ENCODE measurements at places on chromosomes 16 and 17.
A peak's percentile ranks its signal among the peaks of the same experiment; 100 is the strongest.

GRCh38 chr17:2060681-2061440 is 6.0 kb downstream of the HIC1 start:
- DNase-seq: no peak

GRCh38 chr16:53320992-53321391 is 113.3 kb upstream of the RBL2 start:
- no peak for DNase-seq

GRCh38 chr17:73348018-73348828 is 36.4 kb upstream of the CDC42EP4 start:
- no peak for DNase-seq

DNA sequence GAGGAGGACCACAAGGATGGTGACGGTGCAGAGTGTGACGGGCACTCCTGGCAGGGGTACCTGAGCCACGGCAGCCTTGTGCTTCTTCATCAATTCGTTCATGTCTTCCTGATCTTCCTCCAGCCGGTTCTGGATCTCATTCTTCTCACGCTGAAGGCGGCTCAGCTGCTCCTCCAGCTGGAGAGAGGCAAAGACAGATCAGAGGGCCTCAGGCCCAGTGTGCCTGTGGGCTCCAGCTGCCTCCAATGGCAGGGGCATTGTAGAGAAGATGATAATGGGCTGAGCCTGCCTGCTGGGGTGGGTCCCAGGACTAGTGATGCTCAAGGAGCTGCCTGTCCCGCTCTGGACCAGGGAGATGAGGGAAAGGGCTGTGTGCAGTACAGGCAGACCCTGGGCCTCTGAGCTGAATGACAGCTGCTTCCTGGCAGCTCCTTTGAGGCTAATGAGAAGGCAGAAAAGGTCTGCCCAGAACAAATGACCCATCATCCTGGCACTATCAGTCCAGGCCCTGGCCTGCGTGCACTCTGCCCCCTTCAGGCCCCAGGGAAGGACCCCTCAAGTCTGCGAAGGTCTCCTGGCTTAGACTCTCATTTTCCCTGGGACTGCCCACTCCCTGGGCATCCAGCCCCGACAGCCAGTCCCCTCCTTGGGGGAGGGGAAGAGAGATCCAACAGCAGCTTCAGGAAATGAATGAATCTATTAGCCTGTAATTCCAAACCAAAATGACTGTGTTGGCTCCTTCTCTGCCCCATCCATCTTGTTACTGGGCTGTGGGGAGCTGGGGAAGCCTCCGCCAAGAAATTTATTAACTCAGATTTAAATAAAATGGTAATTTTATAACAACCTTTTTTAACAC is 48.0 kb downstream of the PIPOX start:
- no peak for DNase-seq

- no peak for DNase-seq
Observed at GRCh38 chr17:19413761-19414160, 2.7 kb downstream of the RNF112 start.

DNA sequence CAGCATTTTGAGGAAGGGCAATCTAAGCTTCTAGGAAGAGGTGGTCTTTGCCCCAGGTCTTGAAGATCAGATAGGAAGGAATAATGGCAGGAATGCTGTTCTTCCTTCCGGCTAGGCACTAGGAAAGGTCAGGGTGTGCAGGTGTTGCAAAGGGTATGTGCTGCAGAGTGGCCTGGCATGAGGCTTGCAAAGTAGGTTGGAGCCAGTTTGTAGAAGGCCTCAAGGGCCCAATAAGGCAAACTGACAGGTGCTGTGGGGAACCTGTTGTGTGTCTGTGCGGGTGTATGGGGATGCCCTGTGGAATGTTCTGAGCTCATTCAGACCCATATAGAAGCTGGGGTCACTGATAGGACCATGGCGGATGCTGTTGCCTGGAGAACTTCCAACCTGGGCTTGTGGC is 12.7 kb downstream of the MSI2 start:
- no peak for DNase-seq

DNA sequence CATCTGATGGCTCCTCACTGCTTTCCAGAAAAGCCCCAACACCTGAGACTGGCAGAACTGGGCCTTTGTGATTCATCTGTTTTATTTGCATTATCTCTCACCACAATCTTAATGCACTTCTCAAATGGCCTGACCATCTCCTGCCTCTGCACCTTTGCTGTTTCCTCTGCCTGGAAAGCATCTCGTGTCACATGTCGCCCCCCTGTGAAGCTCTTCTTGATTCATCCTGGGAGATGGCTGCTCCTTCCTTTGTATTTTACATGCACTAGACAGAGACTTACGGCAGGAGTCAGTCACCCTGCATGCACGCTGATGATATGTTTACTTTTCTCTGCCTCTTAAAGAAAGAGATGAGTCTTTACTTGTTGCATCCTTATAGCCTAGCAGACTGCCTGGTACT is 30.0 kb downstream of the HNF1B start:
- DNase-seq: no peak

DNA sequence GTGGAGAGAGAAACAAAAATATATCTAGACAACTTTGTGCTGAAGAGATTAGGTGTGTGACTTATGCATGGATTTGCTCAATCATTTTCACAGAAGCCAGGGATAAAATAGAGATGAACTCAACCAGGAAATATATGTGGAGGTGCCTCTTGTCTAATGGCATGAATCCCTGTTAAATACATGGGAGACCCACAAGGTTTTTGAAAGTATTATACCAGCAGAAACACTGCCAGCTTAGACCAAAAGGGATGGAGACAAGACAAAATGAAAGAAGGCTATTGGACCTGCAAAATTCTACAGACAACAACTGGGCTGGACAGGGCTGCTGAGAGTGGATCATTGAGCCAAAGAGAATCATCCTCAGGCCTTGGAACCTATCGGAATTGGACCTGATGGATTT is 51.0 kb downstream of the MMP15 start:
- no peak for DNase-seq

DNA sequence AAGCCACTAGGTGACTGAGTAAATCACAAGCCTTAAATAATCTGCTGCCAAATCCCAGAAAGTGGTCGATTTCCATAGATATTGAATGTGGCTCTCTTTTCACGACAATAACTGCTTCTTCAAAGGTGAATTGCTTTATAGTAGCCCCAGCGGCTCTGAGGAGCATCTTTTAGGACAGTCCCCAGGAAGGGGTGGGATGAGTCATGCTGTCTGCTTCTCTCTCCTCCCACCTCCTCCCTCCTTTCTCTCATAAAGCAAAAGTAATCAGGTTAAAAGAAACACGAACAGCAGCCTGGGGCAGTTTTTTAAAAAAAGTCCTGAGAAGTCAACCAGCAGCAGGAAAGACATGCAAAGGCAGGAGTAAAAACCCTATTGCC is 1.8 kb downstream of the KIAA0513 start:
- peak; percentile 27 for DNase-seq

GRCh38 chr17:78886954-78887353 is 16.0 kb downstream of the CEP295NL start:
- no peak for DNase-seq

- DNase-seq: peak; percentile 22
Observed at GRCh38 chr16:75130150-75130771, 13.7 kb upstream of the LDHD start.

DNA sequence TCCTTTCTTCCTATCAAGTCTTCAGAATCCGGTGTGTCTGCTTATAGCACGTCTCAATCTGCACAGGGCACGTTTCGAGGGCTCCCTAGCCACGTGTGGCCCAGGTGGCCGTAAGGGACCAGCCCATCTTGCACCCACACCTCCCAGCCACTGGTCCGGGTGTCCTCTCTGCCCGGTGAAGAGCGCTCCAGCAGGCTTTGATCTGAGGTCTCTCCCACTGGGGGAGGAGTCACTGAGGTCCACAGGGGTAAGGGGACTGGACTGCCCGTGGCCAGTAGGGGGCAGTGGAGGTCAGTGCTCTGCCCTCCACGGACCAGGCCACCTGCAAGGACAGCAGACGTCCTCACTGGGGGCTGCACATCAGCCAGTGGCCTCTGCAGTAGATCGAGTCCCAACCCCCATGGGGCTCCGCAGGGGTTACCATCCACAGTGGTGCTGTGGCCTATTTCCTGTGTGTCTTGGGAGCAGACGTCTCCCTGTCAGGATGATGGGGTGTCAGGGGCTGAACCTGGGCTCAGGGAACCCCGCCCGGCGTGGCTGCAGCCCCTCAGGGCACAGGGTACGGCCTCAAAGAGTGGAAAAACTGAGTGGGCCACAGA is 204.1 kb upstream of the CIBAR2 start:
- peak; percentile 74 for DNase-seq

DNA sequence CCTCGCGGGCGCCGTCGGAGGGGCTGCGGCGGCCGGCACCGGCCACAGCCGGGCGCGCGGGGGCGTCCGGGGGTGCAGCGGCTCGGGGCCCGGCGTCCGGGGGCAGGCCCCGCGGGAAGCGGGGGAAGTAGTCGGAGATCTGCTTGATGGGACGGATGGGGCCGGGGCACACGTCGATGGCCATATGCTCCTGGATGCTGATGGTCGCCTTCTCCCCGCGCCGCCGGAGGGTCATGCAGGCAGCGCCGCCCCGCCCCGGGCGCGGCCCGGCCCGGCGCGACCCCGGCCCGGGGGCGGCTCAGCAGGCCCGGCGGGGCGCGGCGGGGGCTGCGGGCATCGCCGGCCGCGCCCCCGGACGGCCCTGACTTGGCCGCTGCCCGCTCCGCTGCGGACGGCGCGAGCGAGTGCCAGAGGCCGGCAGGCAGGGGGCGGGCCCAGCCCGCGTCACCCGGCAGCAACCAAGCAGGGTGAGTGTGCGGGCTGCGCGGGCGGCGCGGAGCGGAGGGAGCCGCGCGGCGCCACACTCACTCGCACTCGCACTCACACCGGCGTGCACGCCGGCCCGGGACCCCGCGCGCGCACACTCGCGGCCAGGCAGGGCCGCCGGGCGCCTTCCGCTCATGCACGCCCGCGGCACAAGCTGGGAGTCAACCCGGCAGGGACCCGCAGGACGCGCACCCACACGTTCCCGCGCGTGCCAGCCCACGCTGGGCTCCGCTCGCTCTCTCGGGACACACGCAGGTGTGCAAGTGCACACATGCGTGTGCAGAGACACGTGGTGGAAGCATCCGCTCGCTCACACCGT is at the start of gene DOC2B:
Gene DOC2B, minus strand, starts transcription at position 406 of the 805 bp plus-strand sequence. Its CDS starts 171 bp downstream, at position 235.
- no peak for DNase-seq

DNA sequence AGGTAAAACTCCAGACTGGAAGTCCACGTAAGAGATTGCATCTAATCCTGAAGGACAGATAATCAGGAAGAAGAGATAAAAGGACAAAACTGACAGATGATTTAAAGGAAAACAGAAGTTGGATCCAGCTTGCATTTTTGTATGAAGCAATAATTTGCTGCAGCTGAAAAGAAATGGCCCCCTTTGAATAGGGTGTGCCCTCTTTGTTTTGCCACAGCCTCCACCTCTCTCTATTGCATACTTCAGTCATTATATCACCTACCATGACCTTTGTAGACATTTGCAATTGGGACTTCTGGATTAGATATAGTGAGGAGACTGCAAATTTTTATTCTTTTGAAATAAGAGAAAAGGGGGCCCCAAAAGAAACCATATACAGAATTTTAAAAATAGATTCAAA is 8.1 kb downstream of the NOG start:
- DNase-seq: no peak

GRCh38 chr17:43953746-43954145 is at the start of gene PYY:
Gene PYY, minus strand, starts transcription at chr17:43953940. Its CDS starts 457 bp downstream, at chr17:43953483.
- DNase-seq: no peak

DNA sequence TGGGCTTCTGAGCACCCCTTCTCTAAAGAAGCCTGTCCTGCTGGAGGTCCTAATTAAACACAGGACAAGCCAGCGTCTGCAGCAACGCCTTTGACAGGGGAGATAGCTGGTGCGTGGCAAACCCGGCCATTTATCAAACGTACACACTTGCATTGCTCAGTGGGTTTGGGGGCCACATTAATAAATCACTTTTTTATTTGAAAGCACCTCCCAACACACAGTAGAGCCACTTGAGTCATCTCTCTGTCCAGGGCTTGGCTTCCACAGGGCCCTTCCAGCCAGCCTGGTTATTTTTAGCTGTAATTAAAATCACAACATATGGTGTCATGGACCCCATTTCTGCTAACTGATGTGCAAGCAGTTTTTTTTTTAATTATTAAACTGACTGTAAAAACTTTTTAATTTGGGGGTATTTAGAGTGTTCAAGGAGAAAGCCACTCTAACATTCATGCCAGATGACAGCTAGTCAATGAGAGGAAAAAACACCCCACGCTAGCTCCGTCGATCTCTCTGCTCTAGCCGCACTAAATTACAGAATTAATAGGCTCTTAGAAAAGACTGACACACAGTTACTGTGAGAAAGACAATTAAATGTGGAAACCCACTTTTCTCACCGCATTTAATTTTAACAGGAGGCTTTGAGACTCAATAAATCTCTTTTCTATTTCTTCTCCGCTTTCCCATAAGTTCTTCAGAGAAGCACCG is 201.0 kb upstream of the WSCD1 start:
- no peak for DNase-seq

GRCh38 chr16:63230421-63231040 is 1194.3 kb upstream of the CDH8 start:
- no peak for DNase-seq

DNA sequence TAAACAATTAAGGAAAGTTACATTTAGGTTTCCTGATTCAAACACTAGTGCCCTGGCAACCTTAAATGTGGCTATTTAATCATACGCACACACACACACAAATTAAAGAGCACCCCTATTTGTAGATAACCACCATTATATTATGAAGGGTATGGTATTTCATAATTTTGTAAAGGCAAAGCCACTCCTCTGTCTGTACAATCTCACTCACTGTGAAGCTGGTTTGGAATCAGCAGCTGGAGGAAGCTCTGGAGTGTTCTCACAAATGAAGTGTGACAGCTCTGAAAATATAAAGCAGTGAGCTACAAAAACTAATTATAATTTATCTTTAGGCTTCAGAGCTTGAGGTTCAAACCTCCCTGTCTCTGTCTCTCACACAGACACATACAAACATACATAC is 57.9 kb upstream of the KCNJ16 start:
- DNase-seq: no peak

DNA sequence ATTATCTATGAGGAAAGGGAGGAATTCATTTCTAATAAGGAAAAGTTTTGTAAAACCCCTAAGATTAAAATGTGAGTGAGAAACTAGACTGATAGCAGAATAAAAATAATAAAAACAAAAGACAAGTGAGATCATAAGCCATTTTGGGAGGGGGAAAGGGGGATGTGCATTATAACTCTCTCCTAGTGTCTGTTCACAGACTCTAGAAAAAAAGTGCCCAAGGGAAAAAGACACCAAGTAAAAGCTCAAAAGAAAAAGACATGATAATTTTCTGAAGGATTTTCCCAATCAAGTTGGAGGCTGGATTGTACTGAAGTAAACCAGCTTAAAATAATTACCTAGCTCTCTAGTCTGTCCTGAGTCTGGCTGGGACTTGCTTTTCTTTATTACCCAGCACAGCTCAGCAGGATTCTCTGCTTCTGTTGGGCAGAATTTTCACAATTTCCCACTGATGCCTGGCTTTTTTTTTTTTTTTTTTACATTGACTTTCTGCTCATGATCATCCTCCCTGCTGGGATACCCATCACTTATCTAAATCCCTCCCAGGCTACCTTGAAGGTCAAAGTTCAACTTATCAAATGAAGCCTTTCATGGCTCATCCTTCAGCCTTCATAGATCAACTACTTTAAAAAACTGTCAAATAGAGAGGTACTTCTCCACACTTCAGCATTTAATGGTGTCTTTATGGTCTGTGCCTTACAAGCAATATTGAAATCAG is 124.2 kb upstream of the KCNJ16 start:
- no peak for DNase-seq

GRCh38 chr16:27634779-27635178 is 84.8 kb downstream of the KATNIP start:
- DNase-seq: no peak

- DNase-seq: no peak
Observed at GRCh38 chr16:83350481-83350880, 457.3 kb upstream of the HSBP1 start.

GRCh38 chr17:42179911-42180410 is 981 bp downstream of the KCNH4 start:
- peak; percentile 34 for DNase-seq

Data from OCI-M1 (cell line).